Thoracic aorta (tissue), 2 donors: ENCODE measurements at places on chromosomes 6 and 20. TPM values are rescaled to one million over a fixed set of nuclear protein-coding genes. Genes with fewer than 3 reads are reported as not detected.

DNA sequence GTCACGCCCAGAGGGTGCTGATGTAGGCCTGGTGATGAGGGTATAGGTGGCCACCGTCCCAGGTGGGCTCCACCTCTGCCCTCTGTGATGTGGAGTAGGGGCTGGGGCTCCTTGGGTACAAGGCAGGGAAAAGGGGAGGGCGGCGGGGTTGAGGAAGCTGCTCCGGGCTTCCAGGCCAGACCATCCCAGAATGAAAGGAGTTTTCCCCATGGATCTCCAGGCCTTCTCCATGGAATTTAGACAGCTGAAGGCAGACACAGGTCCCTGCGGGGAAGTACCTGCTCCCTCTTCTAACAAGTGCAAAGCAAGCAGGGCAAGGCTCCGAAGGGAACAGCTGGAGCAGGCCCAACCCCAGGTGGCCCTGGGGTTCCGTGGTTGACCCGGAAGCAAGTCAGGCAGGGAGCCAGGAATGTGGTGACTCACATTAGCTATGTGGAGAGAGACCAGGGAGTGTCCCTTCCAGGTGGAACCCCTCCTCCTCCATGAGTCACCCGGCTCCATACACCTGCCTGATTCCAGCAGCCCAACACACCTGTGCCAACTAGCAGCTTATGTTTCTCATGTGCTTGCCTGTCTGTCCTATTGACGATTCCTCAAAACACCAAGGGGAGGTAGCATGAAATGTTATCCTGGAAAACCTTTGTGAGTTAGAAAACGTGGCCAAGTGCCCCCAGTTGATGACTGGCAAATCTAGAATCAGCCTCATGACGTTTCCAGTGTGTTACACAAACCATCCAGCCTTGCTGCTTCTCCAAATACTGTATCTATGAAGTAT lies 59.7 kb upstream of the SNX9 start:
- DNase-seq, result no peak

PRR18 gene
- not detected for total RNA-seq

DNA sequence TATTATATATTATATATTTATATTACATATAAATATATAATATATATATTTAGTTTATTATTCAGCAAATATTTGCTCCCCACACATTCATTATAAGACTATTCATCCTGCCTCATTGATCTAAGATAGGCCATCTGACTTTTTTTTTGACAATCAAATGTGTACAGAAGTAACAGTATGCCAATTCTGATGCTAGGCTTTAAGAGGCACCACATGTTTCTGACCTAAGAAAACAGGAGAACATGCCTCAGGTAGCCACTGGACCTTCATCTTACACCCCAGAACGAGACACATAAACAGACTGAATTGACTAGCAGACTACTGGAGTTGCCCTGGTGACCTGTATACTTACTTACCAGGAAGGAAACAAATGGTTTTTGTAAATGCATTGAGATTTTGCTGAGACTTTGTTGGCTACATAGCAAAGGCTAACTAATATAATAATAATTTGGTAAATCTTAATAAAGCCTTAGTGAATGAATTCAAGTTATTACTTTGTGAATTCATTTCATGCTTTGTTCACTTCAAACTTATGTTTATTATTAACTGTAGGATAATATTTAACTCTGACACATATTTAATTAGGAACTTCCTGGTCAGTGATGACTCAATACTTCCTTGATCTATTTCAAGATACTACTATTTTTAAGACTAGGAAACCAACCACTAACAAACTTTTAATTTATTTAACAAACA lies 13.4 kb upstream of the MYO6 start:
- DNase-seq, result no peak

DNA sequence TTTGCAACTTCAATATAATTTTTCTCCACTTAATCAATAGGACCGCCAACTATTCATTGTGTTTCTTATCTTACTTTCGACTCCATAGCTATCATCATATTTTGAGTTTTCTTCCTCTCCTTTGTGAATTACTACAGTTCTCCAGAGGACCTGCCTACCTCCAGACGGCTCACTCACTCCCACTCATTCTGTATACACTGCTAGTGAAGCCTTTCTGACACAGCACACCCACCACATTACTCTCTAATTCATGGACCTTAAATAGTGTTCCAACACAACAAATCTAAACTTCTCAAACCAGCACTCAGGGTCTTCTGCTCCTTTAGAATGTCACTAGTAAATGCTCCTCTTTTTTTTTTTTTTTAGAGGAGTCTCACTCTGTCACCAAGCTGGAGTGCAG lies 23.8 kb downstream of the FKBP5 start:
- no peak for DNase-seq

- DNase-seq, result no peak
Measured at GRCh38 chr6:84739866-84740208, 24.6 kb downstream of the TBX18 start.

DNA sequence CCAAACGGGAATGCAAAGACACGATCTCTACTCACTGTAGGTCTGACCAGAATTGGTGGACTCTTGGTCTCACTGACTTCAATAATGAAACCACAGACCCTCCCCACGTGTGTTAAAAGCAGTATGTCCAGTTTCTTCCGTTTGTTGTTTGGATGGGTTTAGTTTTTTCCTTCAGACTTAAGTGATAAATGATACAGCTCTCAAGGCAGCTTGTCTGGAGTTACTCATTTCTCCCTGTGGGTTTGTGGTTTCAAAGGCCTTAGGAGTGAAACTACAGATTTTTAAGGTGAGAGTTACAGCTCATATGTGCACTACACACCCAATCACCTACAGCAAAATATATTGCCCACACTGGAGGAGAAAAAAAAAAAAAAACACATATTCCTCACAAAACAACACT lies 86.7 kb upstream of the STMND1 start:
- no peak for DNase-seq

DNA sequence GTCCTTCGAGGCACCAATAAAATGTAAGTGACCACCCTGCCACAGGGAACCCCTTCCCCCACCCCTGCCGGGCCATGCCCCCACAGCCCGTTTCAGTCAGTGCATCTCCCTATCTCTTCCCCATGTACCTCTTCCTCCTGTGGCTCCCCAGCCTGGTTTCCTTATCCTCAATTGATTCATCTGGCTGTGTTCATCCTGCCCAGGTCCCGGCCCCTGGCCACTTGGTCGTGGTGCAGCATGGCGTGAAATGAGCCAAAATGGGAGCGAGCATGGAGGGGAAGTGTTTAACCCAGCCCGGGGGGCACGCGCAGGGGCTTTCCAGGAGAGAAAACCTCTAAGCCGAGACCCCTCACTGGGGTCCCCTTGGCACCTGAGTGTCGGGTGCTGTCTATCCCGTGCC lies 35.9 kb downstream of the HM13 start:
- no peak for DNase-seq

GRCh38 chr20:24017458-24017755 lies 28.8 kb upstream of the GGTLC1 start:
- DNase-seq, result no peak

- DNase-seq, result no peak
Measured at GRCh38 chr20:59308493-59309201, 8.2 kb downstream of the EDN3 start.

GRCh38 chr6:36306375-36306774 lies 30.3 kb downstream of the BNIP5 start:
- DNase-seq, result no peak

GRCh38 chr6:168540713-168541291 lies 99.8 kb downstream of the SMOC2 start:
- DNase-seq, result no peak

DNA sequence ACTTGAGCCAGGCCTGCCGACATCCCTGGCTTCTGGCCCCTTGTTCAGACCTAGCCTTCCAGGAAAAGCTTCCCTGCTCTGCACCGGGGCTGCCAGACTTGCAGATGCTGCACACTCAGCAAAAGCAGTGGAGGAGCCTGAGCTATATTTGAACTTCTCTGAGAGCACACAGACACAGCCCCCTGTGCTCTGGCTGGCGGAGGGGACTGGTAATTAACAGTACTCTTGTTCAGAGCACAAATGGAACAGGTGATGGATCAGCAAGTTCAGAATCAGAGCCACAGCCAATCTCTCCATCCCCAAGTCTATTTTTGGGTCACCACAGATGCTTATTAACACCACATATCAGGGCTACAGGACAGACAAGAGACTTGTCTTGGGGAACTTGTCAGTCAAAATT lies 27.6 kb upstream of the RIMS4 start:
- no peak for DNase-seq

- DNase-seq, result no peak
Measured at GRCh38 chr6:46592046-46592445, 60.6 kb downstream of the CYP39A1 start.

SLC32A1 gene
- total RNA-seq, result not detected

DNA sequence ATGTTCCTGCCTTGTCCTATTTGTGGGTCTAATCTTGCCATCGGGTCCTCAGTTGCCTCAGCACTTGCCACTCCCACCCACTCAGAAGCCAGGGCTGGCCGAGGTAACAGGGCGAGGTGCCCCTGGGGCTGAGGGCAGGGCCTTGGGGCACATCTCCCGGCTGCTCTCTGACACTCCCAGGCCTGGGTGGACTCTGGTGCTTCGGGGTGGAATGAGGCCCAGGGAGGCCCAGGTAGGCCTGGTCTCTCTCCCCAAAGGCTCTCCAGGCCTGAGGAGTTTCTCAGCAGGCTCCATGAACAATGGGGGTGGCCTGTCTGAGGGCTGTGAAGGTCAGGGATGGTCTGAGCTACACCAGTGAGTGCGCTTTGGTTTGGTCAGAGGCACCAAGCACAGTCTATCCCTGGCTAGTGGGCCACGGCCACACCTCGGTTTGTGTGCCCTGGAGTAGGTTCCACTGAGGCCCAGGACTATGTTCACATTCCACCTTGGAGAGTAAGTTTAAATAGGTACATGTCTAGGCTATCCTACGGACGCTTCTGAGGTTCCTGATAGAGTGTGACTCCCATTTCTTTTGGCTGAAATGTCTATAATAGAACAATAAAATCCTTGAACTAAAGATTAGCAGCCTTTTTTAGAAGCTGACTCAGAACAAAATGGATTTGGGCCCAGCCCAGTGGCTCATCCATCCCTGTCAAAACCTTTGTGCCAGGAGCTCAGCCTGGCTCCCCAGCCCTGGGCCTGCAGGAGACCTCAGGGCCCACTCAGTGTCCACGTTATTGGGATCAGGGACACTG lies 78.8 kb downstream of the SLC24A3 start:
- no peak for DNase-seq

- no peak for DNase-seq
Measured at GRCh38 chr20:35166242-35166830, 5.5 kb upstream of the PROCR start.

C4A gene
- 30.2 TPM for total RNA-seq

DNA sequence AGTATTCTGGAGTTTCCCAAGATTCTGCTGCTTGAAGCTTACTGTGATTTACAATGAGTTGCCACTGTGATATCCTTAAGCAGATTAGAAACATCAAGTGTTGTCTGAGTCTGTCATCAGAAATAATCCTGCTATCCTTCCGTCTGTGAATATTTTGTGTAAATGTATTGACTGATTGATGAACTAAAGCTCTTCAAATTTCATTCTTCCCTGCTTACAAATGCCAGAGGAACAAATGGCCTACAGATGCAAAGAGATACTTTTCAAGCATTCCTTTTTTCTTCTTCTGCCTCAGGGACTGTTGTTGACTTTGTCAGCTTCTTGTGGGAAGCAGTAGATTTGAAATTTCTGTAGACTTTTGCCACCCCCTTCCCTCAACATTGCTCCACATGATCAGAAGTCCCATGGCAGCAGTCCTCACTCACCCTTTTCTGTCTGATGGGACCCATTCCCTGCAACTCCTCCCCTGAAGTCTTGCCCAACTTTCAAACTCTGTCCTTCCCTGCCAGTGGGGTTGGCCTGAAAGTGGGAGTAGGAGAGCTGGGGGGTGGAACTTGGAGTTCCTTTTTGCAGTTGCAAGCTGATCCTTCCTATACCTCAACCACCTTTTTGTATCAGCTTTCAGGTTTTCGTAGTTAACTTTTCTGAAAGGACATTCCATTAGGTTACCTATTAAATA lies 38.5 kb upstream of the MLIP start:
- no peak for DNase-seq

DNA sequence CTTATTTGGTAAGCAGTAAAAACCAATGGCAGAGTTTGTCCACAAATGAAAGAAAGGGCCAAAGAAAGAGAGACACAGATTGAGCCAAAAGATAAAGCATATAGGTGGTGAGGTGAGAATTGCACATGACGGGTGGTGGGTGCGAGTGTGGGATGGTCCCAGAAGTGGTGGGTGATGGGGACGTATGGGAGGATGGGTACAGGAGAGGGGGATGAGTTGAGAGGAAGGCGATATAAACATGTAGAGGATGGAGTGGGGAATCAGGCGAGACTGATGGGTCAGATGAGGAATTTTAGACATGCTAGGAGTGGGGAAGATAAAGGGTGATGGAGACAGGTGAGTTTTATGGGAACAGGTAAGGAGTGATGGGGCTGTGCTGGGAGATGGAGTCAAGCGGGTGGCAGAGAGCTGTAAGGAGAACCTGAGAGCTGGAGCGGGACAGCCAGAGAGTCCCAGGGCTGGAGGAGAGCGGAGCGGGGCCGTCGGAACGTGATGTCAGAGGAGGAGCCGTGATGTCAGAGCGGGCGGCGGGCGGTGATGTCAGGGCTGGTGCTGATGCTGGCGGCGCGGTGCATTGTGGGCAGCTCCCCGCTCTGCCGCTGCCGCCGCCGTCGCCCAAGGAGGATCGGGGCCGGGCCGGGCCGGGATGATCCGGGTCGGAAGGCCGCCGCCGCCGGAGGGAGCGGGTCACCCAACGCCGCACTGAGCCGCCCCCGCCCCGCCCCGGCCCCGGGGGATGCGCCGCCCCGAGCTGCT lies at the start of gene TTBK1:
TSS of gene TTBK1 (plus strand) at position 574 of the 756 bp plus-strand sequence. CDS start 3,180 bp downstream, outside the sequence.
- DNase-seq, result no peak

TBX18 gene
- 85.4 TPM for total RNA-seq

ENPP4 gene
- 21.8 TPM for total RNA-seq

- no peak for DNase-seq
Measured at GRCh38 chr20:57459278-57459677, 65.7 kb downstream of the CTCFL start.

PFDN4 gene
- total RNA-seq, result 73.2 TPM

- no peak for DNase-seq
Measured at GRCh38 chr6:52976591-52977035, 18.5 kb downstream of the GSTA4 start.

EEF1A2 gene
- total RNA-seq, result not detected

- DNase-seq, result no peak
Measured at GRCh38 chr6:134932535-134933470, 17.1 kb downstream of the ALDH8A1 start.

DNA sequence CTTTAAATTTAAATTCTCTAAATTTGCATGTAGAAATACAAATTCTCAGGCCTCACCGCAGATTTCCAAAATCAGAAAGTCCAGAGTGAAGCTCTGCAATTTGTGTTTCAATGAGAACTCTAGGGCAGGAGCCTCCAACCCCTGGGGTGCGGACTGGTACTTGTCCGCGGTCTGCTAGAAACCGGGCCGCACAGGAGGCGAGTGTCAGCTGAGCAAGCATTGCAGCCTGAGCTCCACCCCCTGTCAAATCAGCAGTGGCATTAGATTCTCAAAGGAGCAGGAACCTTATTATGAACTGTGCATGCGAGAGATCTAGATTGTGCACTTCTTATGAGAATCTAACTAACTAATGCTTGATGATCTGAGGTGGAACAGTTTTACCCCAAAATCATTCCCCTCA lies 203.0 kb upstream of the PCSK2 start:
- DNase-seq, result no peak

CDSN gene
- total RNA-seq, result 0.28 TPM

GRCh38 chr20:39983655-39984054 lies 705.4 kb downstream of the MAFB start:
- DNase-seq, result no peak
